Left lobe of liver (tissue), 2 donors: ENCODE measurements at places on chromosomes 12 and 14.

DNA sequence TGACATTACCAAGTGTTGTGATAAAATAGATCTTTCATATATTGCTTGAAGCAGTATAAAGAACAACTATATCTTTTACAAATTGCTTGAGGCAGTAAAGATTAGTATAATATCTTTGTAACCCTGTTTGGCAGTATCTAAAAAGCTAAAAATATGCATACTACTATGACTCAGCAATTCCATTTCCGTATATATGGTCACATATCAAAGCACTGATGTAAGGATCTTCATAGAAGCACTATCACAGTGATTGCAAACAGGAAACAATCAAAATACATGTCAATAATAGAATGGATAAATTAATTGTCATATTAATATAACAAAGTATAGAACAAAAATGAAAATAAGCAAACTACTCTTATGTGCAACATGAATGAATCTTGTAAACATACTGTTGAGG is 158.4 kb upstream of the IGF1 start:
- no peak for DNase-seq

DNA sequence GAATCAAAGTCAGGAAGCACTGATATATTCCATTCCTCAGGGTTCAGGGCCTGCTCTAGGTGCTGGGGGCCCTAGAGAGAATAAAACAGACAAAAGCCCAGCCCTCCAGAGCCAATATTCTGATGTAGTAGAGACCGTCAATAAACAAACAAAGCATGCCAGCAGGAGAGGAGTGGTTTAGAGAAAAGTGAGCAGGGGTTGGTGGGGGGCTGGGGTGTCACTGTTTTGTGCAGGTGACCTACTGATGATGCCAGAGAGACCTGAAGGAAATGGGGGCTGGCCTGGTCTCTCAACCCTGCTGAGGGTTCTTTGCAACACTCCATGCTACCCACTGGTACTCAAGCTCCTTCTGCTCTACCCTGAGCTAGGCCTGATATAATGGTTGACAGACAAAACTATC is 26.5 kb downstream of the IL26 start:
- no peak for DNase-seq

DNA sequence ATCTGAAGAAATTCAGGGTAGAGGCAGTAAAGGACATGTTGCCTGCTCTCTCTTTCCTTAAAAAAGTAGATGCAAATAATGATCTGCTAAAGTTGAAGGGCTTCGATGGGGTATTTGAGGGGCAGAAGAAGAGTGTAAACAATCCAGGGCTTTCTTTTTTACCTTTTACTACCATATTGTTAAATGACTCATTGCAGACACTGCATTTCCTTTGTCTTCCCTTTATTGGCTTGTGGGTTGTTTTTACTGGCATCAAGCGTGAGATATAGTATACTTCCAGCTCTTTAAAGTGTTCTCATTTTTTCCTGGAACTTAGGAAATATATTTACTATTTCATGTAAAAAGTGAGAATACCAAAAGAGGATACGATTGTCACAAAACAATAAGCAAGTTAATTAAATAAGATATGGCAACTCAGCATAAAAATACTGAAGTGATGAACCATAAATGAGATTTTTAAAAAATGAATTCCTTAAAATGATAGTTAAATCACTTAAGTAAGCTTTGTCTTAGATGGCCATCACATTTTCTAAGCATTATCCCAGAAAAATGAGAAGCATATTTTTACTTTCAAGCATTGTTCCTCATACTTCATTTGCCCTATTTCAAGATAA is 72.3 kb upstream of the KRAS start:
- DNase-seq, result no peak

- DNase-seq, result no peak
These were observed 444.3 kb downstream of the NELL2 start for GRCh38 chr12:44431647-44432343.

- no peak for DNase-seq
These were observed 39.8 kb upstream of the ANO2 start for GRCh38 chr12:5984873-5985272.

- DNase-seq, result no peak
These were observed 4.9 kb downstream of the VAMP1 start for GRCh38 chr12:6465467-6466183.

GRCh38 chr14:51337520-51337919 is 97.5 kb downstream of the TMX1 start:
- DNase-seq, result no peak

DNA sequence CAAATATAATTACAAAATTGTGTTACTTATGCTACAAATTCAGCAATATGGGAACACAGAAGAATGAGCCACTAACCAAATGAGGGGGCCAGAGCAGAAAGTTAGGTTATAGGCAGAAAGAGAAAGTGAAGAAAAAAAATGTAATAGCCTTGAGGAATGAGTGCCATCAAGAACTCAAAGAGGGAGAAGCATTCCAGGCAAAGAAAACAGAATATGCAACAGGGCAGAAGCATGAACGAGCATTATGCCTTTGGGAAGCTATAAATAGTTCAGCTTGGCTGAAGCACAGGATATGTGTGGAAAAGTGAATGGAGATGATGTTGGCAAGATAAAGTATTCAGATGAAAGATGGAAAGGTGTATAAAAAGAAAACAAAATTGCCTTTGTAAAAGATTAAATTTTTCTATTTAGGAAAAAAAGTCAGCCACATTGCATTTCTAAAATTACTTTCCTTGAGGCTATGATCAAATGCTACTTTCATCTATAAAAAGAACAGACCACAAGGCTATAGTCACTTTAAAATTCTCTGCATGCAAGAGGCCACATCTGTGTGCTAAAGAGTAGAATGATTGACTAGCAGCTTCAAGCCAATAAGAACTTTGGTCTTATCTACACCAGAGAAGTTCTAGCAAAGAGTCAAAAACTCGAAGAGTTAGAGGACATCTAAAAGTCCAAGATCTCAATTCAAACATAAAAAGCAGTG is 193.6 kb upstream of the GARIN6 start:
- no peak for DNase-seq

DNA sequence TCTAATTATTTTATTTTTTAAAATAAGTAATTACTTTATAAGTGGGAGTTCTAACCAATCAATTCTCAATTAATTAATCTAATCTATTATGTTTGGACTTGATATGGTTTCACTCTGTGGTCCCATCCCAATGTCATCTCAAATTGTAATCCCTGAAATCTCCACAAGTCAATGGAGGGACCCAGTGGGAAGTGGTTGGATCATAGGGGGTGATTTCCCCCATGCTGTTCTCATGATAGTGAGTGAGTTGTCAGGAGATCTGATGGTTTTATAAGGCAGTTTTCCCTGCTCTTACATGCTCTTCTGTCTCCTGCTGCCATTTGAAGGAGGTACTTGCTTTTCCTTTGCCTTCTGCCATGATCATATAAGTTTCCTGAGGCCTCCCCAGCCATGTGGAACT is 836.1 kb downstream of the GALC start:
- no peak for DNase-seq
